ENCODE measurements at places on chromosomes 16 and 17.

DNA sequence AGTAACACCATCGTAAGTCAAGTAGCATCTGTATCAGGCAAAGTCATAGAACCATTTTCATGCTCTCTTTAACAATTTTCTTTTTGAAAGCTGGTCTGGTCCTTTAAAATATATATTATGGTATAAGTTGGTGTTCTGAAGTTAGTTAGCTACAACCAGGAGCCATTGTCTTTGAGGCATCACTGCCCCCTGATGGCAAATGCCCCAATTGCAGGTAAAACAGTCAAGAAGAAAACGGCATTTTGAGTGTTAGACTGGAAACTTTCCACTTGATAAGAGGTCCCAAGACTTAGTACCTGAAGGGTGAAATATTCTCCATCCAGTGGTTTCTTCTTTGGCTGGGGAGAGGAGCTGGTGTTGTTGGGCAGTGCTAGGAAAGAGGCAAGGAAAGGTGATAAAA is 14.1 kb downstream of the TP53 start:
- peak; percentile 34 for DNase-seq

DNA sequence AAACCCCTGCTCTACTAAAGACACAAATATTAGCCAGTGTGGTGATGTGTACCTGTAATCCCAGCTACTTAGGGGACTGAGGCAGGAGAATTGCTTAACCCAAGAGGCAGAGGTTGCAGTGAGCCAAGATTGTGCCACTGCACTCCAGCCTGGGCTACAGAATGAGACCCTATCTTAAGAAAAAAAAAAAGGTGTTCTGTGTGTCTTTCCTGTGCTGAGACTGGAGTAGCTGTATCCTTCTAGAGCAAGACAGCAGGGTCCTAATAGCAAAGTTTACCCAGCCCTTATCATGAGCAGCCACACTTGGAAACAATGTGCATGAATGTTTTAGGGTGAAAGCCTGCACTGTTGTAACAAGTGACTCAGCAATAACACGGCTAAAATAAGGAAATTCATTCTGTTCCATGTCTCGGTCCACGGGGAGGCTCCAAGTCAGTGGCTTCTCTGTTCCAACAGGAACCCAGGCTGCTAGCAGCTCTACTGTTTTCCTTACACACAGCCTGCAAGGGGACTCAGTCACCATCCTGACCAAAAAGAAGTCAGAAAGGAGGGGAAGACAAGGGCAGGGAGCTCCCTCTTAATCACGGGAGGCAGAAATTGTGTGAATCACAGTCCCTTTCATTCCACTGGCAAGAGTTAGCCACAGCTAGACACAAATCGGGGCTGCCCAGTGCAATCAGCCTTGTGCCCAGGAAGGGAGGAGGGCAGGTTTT is 7.1 kb upstream of the SLC5A11 start:
- DNase-seq = no peak

- DNase-seq = no peak
Observed at GRCh38 chr16:11196286-11196828, 59.6 kb downstream of the SOCS1 start.

- DNase-seq = no peak
Observed at GRCh38 chr16:53078765-53079485, 24.1 kb downstream of the CHD9 start.

- no peak for DNase-seq
Observed at GRCh38 chr16:50618238-50618918, 62.7 kb downstream of the SNX20 start.

Data from neural progenitor cell (in vitro differentiated cells).